ENCODE measurements at places on chromosomes 12 and 14. TPM values are rescaled to one million over a fixed set of nuclear protein-coding genes. Genes with fewer than 3 reads are reported as not detected.

Gene CD4
- 126 TPM for total RNA-seq

Gene USP15
- 94.0 TPM for total RNA-seq

DNA sequence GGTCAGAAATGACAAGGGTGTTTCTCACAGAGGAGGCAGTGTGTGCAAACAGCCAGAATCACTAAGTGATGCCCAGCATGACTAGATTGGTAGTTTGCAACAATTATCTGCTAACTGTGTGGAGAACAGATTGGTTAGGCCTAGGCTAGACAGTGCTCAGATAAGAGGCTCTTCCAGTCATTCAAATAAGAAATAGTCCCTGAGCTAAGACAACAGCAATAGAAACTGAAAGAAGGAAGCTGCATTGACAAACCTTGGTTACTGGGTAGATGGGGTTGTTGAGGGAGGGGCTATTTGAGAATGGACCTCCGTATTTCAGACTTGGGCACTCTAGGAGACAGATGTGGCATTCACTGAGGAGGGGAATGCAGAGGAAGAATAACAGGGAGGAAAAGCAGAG lies 255.0 kb upstream of the NPAS3 start:
- no peak for DNase-seq

- no peak for DNase-seq
Observed at GRCh38 chr12:110370732-110371231, 32.7 kb downstream of the ANAPC7 start.

Gene SERPINA5
- total RNA-seq, result not detected
